ENCODE measurements at places on chromosomes 2 and 18. TPM values are rescaled to one million over a fixed set of nuclear protein-coding genes. Genes with fewer than 3 reads are reported as not detected.

CCDC85A gene
- total RNA-seq, result 4.9 TPM

CGREF1 gene
- total RNA-seq, result 5.9 TPM

PLA2R1 gene
- 3.2 TPM for total RNA-seq

MC4R gene
- not detected for total RNA-seq

KCNF1 gene
- total RNA-seq, result 0.97 TPM

STK39 gene
- 14.1 TPM for total RNA-seq

TUBA3E gene
- total RNA-seq, result 6.7 TPM

DNA sequence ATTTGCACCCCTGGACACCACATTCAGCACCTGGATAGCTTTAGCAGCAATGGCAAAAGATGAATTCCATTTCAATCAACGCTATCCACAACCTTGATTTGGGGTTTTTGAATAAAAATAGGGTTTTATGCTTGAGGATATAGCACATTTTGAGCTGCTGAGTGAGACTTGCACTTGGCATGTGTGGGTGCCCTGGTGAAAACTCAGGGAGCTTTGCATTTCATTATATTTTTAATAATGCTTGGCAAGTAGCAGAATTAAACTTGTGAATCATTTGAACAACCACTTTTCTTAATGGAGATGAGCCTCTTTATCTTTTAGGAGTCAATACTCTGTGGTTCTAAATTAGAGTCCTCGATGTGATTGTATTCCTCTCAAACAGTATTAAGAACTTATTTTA is 252.4 kb downstream of the PLCL1 start:
- no peak for DNase-seq

- no peak for DNase-seq
These were observed 223.6 kb upstream of the AGAP1 start for GRCh38 chr2:235270291-235270690.

- DNase-seq, result no peak
These were observed 79.7 kb upstream of the APCDD1 start for GRCh38 chr18:10374636-10375293.

DNA sequence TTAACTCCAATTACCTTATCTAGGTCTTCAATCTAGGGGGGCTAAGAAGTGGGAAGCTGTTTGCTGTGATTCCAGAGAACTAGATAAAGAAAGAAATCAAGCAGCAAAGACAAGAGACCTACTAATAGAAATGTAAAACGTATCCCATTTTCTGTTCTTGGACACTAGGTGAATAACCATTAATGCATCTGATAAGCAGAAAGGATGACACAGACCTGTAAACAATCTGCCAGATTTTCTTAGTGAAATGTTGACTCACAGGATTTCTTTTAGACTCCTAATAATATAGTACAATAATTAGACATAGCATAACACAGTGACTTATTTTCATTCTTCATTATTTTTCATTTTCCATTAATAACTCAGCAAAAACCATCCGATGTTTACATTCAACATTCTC is 1.3 kb downstream of the WDR35 start:
- DNase-seq, result no peak

DNA sequence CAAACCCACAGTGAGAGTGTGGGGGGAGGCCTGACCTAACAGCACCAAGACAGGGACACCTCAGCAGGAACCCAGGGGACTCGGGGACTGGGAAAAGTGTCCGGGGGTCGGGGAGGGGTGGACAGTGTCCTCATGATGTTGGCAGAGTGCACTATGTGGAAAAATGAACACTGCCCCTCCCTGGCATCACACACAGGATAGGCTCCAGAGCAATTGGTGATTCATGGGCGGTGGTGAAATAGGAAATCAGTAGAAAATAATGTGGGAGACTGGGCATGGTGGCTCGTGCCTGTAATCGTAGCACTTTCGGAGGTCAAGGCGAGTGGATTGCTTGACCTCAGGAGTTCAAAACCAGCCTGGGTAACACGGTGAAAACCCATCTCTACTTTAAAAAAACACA is 3.6 kb upstream of the ANO7 start:
- no peak for DNase-seq

DNA sequence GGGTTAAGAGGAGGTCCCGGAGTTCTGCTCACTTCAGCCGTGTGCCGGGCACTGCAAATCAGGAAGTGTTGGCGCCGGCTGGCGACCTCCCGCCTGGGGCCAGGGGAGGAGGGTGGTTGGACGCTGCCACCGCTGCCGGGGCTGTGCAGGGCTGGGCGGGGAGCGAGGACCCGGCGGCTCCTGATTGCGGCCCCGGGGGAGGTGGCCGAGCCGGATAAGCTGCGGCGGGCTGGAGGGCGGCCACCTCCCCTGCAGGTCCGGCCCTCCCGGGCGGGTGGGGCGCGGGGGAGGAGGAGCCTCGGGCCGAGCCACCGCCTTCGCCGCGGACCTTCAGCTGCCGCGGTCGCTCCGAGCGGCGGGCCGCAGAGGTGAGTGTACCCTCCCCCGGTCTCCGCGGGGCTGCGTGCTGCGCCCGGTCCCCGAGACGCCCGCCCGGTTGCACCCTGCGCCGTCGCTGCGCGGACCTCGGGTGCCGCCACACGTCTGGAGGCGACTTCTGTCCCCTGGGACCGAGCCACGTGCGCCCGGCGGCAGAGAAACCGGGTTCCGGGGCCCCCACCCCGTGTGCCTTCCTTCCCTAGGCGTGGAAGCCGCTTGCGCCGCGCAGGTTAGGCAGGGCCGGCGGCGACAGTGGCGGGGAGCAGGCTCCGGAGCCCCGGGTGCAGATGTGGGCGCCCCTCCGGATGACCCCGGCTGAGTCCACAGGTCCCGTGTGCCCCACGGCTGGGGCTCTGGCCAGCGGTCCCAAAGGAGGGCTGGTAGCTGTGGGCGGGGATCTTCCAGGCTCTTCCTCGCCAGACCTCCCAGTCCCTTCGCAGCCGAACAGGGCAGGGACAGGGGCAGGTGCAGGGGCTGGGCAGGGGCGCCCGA is at the start of gene STEAP3:
STEAP3 (plus strand) TSS at position 314 of the 870 bp plus-strand sequence. CDS start 7,179 bp downstream, outside the sequence.
- peak; percentile 87 for DNase-seq

- DNase-seq, result no peak
These were observed 18.6 kb downstream of the SMAD2 start for GRCh38 chr18:47911877-47912276.

DNA sequence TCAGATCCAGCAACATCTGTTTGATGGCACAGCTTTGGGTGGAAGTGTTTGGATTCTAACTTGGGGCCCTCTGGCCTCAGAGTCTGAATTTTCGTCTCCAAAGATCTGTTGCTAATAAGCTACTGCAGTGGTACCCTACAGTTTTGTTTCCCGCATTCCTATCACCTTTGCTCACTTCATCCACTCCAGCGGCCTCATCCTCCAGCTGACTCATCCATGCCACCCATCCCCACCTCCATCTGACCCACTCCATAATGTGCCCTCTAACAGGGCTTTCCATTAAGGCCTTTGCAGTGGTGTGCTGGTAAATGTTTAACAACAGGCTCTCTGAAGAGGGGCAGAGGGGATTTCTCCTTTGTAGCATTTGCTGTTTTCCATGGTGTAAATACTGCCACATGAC is 225.5 kb downstream of the TGIF1 start:
- DNase-seq, result no peak

GRCh38 chr2:144088863-144089262 is 431.1 kb downstream of the ZEB2 start:
- DNase-seq, result no peak

DNA sequence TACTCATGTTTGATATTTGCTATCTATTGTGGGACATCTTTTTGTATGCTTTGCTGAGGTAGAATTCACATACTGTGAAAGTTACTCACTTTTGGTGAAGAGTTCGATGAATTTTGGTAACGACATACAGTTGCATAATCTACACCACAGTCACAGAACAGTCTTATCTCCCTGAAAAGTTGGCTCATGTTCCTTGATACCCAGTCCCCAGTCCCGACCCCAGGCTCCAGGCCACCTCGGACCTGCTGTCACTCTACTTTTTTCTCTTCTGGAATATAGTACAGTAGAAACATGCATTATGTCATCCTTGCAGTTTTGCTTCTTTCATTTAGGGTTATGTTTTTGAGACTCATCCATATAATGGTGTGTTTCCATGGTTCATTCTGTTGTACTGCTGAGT is 191.7 kb downstream of the FAM210A start:
- no peak for DNase-seq

DNA sequence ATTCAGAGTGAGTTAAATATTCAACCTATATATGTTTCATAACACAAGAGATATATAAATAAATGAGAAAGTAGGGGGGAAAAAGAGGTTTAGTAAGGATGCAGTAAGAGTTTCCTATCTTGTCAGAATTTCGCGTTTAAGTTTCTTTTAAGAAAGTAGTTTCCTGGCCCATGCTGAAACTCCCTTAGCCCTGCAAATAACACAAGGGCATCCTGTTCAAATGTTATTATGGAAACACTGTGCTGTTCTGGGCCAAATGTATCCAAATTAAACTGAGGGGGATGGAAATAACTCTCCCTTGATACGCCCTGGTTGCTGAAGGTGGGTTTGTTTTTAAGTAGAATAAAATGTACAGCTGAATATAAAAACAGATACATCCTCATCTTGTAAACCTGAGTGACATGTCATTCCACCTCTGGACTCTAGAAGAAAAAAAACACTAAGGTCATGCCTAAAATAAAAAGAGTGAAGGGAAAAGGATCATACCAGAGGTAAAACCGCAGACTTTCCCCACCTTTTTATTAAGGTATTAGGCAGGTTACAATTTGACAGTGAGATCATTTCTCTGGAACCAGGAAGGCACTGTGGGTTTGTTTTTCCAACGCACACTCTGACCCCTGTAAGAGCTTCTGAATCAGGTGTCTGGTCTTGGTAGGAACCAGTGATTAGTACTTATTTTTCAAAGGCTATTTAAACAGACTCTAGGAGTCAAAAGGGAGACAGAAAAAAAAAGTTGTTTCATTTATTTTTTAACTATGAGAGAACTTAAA is 16.7 kb downstream of the BCL2 start:
- no peak for DNase-seq

- no peak for DNase-seq
These were observed 789.7 kb upstream of the SLC39A10 start for GRCh38 chr2:194867328-194867727.
